Putamen (tissue), 1 donor: ENCODE measurements at places on chromosomes 2 and 18.
A peak's percentile ranks its signal among the peaks of the same experiment; 100 is the strongest.

DNA sequence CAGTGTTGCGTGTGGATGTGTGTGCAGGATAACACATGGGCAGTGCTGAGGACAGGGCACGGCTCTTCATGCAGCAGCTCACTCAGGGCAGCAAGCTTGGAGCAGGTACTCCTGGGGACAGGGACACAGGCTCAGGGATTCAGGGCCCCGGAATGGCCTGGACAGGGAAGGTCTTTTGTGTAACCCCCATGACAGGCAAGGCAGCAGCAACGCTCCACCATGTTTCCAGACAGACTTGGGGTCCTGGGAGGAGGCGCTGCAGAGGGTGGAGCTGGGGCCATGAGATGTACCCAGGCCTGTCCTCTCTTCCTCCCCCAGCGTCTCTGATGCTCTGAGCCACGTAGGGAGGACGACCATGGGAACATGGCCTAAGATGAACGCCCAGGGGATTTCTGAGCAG is 58.3 kb downstream of the ADNP2 start:
- no peak for DNase-seq

DNA sequence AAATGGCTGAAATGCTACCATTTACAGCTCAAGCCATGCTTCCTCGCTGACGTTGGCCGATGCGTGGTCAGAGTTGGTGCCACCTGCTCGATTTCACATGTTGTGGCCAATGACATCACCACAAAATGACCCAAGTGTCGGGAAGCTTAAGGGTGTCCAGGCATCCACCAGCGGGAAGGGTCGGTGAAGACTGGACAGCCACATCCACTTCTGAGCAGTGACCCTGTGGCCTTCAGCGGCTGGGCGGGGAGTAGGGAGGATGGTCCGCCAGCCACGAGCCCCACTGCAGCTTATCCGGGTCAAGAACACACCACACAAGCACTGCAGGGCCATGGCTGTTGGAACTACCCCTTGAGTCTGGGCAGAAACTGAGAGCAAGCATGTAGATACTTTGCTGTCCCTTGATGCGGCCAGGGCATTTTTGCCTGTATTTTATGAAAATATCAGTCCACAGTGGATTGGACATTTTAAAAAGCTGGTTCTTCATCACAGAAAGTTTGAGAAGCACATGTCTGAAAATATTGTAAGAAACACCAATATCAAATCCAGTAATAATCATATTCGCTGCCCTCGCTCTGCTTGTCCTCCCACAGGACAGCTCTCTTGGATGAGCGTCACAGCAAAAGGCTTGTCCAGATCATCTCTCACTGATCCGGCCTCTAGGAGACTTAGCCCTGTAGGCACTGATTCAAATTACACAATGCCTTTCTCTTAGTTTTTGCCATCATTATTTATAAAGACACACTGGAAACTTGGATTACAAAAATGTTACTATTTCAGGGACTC is 174.0 kb downstream of the TWIST2 start:
- no peak for DNase-seq

- DNase-seq, result no peak
Measured at GRCh38 chr2:1847846-1848598, 103.7 kb upstream of the PXDN start.

GRCh38 chr2:222912117-222912516 is 51.3 kb downstream of the ACSL3 start:
- no peak for DNase-seq

- DNase-seq, result peak; percentile 78
Measured at GRCh38 chr2:2877427-2877826, 500.2 kb downstream of the EIPR1 start.

GRCh38 chr2:98607104-98607503 is 1.2 kb downstream of the COA5 start:
- DNase-seq, result no peak

GRCh38 chr2:46563186-46563585 is 83.8 kb downstream of the TMEM247 start:
- DNase-seq, result no peak

GRCh38 chr2:68190991-68191731 is 33.5 kb downstream of the PNO1 start:
- DNase-seq, result no peak

DNA sequence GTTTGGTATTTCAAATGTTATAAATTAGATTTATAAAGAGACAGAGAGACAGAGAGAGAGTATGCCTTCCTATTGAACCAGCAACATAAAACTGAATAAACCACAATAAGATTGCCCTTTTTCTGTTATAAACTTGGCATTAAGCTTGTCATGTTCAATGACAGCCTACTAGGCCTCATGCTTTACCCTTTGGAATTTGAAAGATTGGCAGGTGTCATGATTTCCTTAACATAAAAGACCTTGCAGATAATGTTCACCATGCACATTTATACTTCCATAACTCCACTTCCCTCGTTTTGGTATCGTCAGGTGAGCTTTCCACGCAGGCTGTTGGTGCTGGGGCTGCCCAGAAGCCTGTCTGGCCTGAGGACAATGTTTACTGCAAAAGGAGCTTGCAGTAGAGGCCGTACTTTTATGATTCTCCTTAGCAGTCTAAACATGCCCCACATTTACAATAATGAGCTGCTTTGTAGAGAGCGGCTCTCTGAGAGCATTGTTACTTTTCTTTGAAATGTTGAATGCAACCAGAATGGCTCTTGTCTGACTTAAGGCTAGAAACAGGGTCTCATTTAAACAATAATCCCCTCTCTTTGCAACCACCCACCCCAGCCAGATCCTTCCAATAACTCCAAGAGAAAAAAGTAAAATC is 379.1 kb upstream of the ATP5MC3 start:
- DNase-seq, result no peak

DNA sequence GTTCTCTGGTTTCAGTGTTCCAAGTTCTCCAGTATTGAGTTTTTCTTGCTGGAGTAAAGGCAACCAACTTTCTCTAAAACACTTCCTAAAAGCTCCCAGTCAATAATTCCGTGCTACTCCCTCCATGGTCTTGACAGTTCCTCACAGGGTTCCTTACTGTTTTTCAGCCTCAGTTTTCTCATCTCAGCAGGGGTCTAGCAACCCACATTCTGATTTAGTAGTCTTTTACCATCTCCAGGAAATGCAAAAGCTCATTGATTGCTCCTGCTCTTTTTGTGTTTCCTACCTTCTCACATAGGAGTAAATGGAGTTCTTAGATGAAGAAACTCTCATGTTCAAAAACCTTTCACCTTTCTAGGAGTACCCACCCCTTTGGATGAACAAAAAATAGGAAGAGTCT is 978.8 kb upstream of the POU3F3 start:
- DNase-seq, result no peak

GRCh38 chr2:205696927-205697441 is 14.7 kb downstream of the NRP2 start:
- DNase-seq, result no peak

- DNase-seq, result no peak
Measured at GRCh38 chr2:31131871-31132270, 6.4 kb downstream of the GALNT14 start.

- DNase-seq, result no peak
Measured at GRCh38 chr2:227808936-227809335, 4.7 kb upstream of the CCL20 start.

- peak; percentile 7 for DNase-seq
Measured at GRCh38 chr2:182980115-182980514, 58.1 kb downstream of the NCKAP1 start.

- DNase-seq, result no peak
Measured at GRCh38 chr18:48022021-48022420, 91.6 kb upstream of the SMAD2 start.

DNA sequence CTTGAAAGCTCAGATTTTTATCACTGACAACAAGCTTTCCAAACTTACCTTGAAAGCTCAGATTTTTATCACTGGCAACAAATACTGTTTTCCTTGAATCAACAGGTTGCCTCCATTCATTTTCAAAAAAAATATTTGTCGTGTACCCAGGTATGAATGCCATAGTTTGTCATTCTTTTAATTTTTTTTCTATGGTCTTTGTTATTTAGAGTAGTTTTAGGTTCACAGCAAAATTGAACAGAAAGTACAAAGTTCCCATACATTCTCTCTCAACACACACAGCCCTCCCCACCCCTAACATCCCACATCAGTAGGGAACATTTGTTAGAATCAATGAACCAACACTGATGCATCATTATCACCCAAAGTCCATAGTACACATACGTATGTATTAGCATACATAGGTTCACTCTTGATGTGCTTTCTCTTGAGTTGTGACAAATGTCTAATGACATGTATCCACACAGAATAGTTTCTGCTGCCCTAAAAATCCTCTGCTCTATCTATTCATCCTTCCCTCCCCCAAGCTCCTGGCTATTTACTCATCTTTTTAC is 25.9 kb downstream of the WDR33 start:
- no peak for DNase-seq

DNA sequence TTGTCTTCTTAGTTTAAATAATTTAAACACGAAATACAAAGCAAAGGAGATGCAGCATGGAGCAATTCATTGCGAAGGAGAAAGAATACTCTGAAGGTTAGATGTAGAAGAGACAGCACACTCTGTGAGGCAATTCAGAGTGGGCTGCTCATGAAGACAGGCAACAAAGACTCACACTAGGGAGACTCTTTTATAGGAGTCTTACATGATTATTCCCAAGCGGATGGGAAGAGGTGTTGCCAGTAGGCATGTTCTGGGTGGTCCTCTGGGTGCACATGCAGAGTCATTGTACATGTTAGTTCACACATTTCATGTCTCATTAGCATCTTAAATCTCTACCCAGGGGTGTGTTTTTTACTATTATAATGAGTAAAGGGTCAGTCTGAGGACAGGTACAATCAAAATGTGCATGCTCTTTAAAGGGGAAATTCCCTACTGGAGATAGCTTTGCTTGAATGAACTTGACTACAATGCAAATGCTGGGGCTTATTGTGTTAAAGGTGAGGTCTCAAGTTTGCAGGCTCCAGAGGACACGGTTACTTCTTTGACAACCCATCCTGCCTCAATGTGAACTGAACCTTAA is 275.5 kb downstream of the CDH19 start:
- DNase-seq, result no peak

DNA sequence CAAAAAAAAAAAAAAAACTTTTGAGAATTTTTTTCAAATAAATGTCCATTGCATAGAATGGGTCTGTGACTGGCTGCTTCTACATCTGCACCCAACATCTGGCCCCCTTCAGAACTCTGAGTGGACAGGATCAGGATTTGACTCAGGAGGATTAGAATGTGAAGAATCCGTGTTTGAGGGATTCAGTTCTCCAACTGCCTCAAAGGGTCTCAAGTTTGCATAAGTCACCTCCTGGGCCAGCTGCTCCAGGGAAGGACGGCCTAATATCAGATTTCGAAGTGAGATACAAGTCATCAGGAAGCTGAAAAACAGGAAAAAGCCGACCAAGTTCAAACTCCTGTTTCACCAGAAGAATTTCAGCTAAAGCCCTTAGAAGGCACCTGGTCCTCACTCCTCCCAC is 10.9 kb downstream of the MAT2A start:
- DNase-seq, result no peak

- no peak for DNase-seq
Measured at GRCh38 chr2:121049950-121050585, 234.9 kb downstream of the TFCP2L1 start.

DNA sequence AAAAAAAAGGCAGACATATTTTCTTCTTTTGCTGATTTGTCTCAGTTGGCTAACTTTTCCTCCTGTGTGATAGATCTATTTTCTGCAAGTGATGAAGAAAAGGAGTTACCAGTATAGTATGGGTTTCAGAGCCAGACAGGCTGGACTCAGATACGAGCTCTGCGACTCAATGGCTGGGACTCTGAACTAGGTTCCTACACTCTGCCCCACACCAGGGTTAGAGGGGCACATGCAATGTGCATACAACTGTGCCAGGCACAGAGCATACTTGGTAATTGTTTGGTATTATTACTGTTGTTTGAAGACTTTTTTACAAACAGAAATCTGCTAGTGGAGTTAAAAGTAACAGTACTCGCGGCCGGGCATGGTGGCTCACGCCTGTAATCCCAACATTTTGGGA is 21.8 kb downstream of the RNF149 start:
- DNase-seq, result no peak

GRCh38 chr2:105782646-105783045 is 37.9 kb downstream of the NCK2 start:
- DNase-seq, result no peak

DNA sequence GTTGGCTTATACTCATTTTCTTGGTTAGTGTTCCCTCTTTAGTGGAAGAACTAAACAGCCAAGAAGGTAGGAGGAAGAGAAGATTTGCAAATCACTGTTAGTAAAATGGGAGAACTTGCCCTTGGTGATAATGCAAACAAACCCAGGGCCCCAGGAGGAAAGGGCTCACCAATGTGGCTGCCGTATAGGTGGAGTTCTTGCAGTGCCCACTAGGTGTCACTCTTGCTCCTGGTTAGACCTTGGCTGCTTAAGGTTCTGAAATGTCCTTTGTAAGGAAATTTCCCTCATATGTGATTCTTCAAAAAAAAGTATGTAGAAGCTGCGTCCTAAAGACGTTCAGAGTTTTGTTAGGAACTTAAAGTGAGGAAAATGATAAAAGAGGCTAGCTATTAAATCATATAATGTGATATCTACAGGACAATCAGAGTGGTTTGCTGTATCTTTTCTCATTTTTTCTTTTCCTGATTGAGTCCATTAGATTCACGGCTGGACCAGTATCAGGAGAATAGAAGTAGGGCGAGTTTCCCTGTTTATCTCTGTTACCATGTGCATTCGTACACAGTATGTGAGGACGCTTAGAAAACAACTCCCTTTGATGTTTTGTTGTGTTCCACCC is 48.6 kb downstream of the RPIA start:
- DNase-seq, result peak; percentile 42

DNA sequence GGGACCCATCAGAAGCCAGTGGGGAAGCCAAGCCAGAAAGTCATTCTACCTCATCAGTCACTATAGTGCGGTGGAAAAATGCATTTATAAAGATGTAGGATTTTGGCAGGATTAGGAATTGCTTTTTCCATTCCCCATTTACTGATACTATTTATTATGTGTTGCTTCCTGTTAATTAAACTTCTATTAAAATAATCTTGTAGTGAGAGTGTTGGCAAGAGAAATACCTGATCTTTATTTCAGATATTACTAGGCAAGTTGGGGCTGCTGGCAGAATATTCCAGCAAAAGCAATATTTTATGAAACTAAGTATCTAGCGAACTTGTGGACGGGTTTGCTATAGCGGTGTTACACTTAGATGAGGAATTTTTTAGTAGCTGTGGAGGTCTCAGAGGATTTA is 23.9 kb upstream of the CDC42EP3 start:
- DNase-seq, result no peak

DNA sequence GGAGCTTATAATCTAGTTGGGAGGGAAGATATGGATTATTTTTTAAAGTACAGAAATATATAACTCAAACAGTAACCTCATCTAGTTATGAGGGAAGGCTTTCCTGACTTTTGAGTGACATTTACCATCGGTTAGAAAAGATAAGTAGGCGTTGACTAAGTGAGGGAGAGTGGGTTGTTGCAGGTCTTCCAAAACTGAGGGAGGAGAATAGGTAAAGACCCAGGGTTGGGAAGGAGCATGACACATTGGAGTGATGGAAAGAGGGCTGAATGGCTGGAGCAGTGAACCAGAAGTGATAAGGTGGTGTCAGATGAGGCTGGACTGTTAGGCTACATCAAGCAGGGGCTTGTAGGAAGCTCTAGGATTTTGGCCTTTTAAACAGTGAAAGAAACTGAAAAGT is 10.6 kb upstream of the NUP35 start:
- peak; percentile 65 for DNase-seq

- no peak for DNase-seq
Measured at GRCh38 chr2:44879269-44880124, 62.0 kb upstream of the SIX3 start.

- DNase-seq, result no peak
Measured at GRCh38 chr2:203992509-203992908, 55.9 kb downstream of the ICOS start.

- no peak for DNase-seq
Measured at GRCh38 chr2:72098935-72099334, 48.7 kb downstream of the CYP26B1 start.

- DNase-seq, result no peak
Measured at GRCh38 chr2:220504938-220505503, 877.6 kb downstream of the SLC4A3 start.
